ENCODE measurements at places on chromosomes 3 and 15.

- no peak for DNase-seq
Measured at GRCh38 chr3:169575381-169575780, 88.1 kb downstream of the MECOM start.

DNA sequence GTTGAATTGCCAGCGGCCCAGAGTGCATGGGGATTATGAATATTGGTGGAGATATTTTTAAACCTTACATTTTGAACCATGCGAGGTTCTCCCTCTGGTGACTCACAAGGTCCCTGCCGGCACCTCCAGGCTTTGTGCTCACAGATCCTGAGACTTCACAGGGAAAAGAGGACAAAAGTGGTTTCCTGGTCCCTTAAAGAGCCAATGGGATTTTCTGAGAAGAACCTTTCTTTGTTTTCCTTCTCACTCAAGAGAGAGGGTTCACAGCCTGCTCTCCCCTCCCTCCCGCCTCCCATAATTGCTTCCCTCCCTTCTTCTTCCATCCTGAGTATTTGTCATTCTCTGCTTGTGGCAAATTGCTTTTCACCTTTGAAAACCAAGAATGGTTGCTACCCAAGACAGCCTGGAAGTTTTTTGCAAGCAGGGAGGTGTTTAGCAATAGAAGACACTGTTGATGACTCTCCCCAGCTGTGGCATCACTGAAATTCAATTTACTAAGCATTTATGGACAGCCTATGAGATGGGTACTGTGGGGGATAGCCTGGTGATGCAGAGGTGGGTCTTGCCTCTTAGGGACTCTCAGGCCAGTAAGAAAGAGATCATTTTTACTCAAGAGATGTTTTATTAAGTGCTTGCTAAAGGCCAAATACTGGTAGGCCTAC, 76.6 kb downstream of the CPN2 start:
- no peak for DNase-seq

DNA sequence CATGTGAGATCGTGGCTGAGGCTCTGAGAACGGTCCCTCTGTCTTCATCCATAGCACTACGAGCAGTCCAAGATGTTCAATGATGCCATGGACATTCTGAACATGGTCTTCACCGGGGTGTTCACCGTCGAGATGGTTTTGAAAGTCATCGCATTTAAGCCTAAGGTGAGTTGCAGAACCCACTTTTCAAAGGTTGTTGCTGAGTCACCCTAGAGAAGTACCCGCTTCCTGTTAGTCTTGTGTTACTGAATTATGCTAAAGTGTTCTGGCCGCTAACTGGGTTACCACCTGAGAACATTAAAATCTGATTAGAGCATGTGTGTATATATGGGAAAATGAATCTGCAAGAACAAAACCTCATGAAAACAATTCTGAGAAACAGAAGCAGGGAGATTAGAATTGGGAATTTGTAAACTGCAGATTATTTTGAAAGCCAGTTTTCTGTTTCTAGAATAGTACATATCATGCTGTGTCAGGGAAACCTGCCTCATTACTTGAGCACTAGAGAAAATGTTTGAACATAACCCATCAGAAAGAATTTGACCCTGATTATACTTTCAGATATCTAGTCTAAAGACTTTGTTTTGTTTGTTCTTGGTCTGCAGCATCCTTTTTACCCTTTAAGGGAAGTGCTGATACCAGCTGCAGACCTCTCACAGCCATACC, 92.6 kb downstream of the CHDH start:
- DNase-seq: no peak

DNA sequence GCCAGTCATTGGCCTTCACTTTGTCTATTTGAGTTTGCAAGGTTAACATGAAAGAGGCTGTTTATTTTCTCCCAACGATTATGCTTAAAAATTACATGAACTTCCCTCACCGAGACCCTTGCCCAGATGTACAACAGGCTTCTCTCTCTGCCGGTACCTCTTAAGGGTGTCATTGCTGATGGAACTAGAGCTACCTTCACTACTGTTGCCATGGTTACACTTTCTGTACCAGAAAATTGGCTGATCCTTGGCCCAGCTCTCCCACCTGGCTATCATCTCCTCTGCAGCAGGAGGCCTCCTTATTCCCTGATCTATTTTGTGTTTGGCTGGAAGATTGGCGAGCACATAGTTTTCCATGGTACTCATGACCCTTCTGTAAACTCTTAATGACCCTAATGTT, 24.0 kb upstream of the LIPC start:
- DNase-seq: no peak

- no peak for DNase-seq
Measured at GRCh38 chr3:184937611-184938010, 125.6 kb downstream of the VPS8 start.

GRCh38 chr3:126355251-126355650, 2.0 kb downstream of the KLF15 start:
- no peak for DNase-seq

DNA sequence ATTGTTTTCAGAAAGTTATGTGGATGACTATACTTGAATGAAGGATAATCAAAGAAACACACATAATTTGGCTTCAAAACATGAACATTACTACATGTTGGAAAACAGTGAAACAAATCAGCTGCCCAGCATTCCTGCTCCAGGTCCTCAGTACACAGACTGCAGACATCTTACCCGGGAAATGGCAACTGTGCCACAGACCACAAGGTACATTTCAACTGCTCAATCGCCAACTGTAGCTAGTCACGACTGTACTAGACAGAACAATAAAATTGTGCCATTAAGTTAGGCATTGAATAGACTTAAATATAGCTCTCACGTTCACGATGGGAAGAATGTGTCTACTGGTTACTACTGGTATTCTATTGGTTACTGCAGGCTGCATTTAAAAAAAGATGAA, 5.0 kb downstream of the NAA50 start:
- DNase-seq: no peak

- no peak for DNase-seq
Measured at GRCh38 chr15:44394062-44394461, 33.4 kb upstream of the CTDSPL2 start.

Data from stimulated activated CD8-positive, alpha-beta memory T cell treated with anti-CD3 and anti-CD28 coated beads, Interleukin-7, amount 100 ng/mL, for 1 hour (primary cell).